ENCODE measurements at places on chromosomes 11 and 22.
A peak's percentile ranks its signal among the peaks of the same experiment; 100 is the strongest.

DNA sequence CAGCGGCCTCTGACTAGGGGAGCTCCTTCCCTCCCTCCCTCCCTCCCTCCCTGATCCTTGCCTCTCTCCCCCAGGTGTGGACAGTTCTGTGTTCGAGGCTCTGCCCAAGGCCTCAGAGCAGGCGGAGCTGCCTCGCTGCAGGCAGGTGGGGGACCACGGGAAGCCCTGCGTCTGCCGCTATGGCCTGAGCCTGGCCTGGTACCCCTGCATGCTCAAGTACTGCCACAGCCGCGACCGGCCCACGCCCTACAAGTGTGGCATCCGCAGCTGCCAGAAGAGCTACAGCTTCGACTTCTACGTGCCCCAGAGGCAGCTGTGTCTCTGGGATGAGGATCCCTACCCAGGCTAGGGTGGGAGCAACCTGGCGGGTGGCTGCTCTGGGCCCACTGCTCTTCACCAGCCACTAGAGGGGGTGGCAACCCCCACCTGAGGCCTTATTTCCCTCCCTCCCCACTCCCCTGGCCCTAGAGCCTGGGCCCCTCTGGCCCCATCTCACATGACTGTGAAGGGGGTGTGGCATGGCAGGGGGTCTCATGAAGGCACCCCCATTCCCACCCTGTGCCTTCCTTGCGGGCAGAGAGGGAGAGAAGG lies 11.1 kb upstream of the POU2F3 start:
- DNase-seq, result no peak

- DNase-seq, result peak; percentile 9
Observed at GRCh38 chr11:95242845-95243605, 12.0 kb upstream of the SESN3 start.

DNA sequence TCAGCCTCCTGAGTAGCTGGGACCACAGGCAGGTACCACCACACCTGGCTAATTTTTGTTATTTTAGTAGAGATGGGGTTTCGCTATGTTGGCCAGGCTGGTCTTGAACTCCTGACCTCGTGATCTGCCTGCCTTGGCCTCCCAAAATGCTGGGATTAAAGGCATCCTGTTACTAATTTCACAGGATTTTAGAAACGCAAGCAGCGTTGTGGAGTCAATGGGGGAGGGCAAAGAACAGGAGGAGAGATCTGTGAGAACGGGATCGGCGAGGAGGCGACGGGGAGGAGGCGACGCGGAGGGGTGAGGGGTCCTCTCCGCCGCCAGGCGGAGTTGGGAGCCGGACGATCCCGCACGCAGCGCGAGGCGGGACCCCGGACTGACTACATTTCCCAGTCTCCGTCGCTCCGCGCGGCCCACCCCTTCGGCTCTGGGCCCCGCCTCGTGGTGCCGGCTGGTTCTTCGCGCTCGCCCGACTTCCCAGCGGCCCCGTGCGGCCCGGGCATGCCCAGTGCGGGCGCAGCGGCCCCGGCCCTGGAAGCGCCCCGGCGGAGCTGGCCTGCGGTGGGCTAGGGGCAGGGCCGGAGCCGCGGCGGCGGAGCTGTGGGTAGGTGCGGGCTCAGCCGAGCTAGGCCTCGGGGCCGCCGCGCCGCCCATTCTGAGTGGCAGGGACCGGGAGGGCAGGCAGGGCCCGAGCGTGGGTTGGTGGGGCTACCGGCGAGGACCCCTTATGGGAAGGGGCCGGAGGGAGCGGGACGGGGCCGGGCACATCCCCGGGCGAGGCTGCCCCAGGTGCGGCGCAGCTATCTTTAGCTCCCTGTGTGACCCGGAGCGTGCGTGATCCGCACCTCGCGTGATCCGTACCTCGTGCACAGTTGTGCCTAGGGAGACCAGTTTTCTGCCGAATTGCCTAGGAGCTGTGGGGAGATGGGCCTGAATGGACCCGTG lies at the start of gene EI24:
EI24 (plus strand) TSS at position 508 of the 945 bp plus-strand sequence. CDS start 3,051 bp downstream, outside the sequence.
- peak; percentile 98 for DNase-seq

DNA sequence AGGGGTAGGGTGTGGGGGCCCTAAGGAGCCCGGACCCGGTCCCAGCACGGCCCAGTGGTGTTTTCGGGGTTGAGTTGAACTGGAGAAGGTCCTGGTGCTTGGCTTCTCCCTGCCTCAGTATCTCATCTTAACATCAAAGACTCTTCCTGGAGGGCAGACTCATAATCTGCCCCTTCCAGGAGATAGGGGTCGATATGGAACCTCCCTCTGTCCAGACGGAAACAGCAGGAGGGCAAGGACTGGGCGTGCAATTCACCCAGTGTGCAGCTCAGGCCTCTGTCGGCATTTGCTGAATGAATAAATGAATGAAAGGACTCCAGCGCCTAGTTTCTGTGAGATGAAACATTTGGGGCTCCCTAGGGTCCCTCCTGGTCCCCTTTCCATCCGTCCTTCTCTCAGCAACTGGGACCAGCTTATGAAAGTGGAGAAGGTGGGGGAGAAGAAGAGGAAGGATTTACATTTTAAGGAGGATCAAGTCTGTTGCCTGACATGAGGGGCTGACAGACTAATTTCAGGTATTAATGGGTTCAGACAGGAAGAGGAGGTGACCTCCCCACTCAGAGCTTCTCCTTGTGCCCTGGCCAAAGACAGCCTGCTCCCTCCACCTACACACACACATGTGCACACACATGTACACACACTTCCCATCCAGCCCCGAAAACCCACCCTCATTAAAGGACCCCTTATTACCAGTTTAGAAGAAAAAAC lies 1.1 kb upstream of the SHISA8 start:
- no peak for DNase-seq

DNA sequence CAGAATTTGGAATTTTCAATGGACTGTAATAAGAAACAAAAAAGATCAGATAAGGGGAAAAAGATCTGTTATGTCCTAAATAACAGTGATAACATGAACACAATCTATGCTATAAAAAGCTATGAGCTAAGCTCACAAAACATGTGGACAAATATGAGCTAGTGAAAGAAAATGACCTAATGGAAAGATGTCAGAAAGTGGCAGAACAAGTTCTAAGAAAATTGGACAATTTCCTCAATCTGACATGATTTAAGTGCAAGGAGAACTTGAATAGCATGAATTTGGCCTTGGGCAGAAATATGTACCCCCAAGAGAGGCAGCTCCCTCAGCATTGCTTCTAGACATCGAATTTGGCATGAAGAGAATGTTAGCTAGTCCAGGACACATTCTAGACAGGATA lies 212.0 kb upstream of the PGR start:
- DNase-seq, result no peak

DNA sequence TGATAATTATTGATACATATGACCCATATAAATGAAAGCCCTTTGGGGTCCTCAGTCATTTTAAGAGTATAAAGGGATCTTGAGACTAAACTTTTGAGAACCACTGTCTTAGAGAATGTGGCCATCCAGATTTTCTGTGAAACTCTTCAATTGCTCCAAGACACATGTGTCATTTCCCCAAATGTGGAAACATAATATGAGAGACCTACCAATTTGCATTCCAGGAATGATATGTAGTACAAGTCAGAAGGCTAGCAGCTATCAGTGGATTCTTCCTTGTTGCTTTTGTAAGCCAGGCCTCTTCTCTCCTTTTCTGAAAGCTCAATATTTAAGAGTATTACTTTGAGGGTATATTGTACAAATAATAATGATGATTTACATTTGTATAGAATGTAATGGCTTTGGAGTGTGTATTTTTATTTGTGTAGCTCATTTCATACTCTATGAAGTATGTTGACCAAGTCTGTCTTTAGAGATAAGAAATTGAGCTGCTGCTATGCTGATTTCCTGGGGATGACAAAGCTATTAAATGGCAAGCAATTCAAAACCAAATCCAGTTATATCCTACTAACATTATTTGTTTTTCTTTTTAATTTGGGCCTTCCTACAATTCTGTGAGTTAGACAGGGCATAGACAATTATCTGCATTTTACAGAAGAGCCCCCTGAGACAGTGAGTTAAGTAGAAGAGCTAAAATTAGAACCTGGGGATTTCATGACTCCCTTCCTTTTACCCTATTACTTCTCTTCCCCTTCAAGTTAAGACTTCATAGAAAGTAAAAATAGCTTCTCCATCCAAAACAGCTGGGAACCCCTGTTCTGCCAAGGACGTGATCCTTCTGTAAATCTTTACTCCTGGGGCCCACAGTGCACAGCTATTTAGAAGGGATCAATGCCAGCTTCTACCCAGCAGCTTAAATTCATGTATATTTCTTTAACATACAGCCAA lies 131.9 kb downstream of the WNT11 start:
- DNase-seq, result peak; percentile 20

- DNase-seq, result no peak
Observed at GRCh38 chr11:70868341-70868885, 384.0 kb downstream of the SHANK2 start.

DNA sequence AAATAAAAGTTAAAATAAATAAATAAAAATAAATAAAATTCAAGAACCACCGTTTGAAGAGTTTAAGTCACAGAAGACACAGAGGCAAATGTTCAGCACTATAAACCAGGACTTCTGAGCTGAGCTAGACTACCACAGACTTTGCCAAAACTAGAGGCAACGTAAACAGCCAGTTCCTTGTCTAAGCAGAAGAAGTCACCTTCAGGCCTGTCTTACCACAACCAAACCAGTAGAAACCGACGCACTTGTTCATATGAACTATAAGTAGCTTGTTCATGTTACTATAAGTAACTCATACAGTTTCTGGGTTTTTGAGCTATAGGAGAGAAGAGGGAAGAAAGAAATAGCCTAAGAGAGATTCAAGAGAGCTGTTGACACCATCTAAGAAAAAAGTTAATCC lies 48.3 kb downstream of the NNMT start:
- DNase-seq, result no peak

GRCh38 chr11:8671651-8672062 lies 10.8 kb downstream of the TRIM66 start:
- no peak for DNase-seq

DNA sequence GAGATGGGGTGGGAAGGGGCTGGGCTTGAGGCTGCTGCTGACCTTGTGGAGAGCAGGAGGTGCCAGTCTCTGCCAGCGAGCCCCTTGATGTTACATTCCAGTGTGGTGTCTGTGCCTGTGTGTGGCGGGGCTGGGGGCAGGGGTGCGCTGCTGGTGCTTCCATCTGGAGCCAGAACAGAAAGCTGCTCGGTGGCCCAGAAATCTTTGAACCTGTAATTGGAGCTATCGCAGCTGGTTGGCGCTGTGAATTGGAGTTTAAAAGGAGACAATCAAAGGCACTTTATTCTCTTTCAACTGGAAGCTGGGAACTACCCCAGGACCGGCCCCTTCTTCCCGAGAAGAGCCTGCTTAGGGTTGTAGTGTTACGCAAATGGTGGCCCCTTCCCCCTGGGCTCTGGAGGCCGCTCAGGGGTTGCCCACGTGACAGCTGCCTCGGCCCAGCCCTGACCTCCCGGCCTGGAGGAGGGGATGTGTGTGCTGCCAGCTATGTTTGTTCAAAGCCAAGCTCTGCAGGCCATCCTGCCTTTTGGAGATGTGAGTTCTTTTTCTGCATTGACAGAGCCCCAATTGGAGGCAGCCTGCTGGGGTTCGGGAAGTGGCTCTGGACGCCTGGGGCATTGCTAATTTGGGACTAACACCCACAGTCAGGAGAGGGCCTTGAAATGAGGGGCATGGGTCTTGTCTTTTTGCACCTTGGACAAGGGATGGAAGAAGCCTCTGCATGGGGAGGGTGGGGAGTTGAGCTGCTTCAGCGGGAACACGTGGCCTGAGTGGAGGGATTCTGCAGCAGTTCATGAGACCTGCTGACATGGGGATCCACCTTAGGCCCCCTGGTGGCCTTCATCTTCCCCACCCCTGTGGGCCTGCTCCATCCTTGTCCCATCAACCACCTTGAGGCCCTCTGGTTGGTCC lies 14.0 kb upstream of the ARSA start:
- peak; percentile 24 for DNase-seq

DNA sequence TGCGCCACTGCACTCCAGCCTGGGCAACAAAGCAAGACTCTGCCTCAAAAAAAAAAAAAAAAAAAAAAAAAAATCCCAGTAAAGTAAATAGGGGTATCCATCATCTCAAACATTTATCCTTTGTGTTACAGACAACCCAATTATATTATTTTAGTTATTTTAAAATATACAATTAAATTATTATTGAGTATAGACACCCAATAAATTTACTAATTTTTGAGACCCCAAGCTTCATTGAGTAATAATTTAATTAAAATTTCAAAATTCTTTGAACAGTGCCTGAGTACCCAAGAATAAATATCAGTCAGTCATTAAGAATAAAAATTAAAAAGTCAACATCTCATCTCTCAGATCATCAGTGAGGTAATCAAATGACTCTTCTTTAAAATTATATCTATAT lies at the start of gene OR52N4:
OR52N4 (plus strand) TSS at position 301 of the 400 bp plus-strand sequence. CDS start 498 bp downstream, outside the sequence.
- DNase-seq, result no peak

Data from suppressor macrophage (primary cell).